NCI-H1092 treated with DMSO at 0.1 percent for 48 hours (cell line): ENCODE measurements at places on chromosomes 12 and 14.
A peak's percentile ranks its signal among the peaks of the same experiment; 100 is the strongest.

DNA sequence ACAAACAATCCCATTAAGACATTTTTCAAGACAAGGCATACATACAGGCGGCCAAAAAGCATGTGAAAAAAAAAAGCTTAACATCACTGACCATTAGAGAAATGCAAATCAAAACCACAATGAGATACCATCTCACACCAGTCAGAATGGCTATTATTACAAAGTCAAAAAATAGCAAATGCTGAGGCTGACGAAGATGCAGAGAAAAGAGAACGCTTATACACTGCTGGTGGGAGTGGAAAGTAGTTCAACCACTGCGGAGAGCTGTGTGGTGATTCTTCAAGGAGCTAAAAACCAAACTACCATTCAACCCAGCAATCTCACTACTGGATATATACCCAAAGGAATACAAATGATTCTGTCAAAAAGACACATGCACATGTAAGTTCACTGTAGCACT lies 216.7 kb downstream of the FOXG1 start:
- no peak for DNase-seq

DNA sequence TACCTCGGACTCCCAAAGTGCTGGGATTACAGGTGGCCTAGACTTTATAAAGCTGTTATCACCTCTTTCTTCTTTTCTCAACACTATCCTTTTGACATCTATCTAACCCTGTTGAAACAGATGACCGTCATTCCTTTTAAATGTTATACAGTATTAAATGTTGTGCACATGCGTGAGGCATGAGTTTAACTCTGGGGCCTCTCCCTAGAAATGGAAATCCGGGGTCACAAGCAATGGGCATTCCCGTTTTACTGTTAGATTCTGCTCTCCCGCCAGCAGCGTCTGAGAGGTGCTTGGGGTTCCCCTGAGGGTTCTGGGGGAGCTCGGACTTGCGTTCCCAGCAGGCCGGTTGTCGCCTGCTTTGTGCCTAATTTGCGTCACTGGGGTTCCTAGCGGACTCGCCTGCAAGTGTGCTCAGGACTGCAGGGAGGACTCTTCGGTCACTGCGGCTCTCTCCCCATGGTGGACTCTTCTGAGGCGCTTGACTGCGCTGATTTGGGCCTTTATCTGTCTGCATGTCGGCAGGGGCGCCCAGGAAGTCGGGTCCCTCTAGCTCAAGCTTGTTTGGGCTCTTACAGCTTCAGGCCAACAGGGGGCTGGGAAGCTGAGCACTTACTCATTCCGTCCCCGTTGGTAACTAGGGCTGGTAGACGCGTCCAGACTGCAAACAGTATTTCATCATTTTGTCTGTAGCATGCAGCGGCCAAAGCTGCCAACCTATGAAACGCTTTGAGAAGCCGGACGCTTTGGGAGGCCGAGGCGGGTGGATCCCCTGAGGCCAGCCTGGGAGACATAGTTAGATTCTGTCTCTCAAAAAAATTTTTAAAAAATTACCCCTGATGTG lies 1.2 kb upstream of the RAN start:
- DNase-seq = peak; percentile 51

- DNase-seq = no peak
Measured at GRCh38 chr12:110249716-110250225, 31.3 kb upstream of the ATP2A2 start.

DNA sequence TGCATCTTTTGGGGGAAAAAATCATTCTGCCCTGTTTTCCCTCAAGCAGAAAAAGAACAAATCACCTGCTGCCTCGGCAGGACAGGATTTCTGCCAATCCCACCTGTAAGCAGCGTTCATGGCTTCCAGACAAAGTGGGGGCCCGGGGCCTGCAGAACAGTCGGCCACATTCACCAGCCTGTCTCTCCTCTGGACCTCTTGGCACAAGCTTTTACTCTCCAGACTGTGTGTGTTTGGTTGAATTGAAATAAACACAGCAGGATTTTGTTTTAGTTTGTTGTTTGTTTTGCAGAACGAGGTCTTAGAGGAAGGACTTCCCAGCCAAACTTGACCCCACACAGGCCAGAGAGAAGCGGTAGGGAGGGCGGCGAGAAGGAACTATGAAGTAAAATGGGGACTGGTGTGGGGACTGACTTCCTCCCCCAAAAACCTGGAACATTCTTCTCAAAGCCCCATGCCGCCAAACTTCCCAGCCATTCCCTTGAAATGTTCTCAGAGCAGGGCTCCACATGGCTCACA lies 41.7 kb upstream of the FOS start:
- no peak for DNase-seq

- no peak for DNase-seq
Measured at GRCh38 chr12:124713041-124713435, 145.6 kb upstream of the NCOR2 start.

GRCh38 chr14:65222440-65222858 lies 120.1 kb upstream of the MAX start:
- DNase-seq = peak; percentile 61

DNA sequence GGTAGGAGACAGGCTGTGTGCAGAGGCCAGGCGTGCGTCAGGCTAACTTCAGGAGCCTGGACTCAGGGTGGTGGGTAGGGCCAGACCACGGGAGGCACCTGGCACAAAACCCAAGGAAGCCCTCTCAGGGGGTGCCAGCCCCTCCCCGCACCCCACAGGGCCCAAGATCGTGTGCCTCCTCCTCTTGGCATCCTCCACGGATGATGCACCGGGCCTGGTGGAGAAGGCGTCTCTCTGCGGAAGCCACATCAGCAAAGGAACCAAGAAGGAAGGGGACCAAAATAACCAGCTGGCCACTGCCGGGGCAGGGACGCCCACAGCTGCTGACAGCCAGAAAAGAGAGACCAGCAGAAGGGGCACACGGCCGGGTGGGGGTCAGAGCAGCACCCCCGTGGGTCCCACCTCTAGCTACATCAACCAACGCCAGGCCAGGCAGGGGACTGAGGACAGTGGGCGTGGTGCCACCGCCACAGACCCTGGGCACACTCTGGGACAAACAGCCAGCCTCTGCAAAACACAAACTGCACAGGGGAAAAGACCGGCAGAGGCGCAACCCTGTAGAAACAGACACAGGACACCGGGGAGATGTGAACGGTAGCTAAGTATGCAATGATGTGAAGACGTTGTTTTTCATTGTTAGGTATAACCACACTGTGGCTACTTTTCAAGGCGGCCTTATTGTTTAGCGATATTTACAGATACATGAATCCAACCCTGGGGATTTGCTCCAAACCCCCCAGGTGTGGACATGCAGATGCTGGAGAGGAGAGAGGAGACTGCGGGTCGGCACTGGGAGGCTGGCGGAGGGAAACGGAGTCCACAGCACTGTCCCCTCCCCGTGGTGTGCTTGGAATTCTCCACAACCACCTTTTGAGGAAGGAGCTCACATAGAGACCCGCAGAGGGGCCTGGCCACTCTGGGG lies 26.1 kb upstream of the C14orf180 start:
- no peak for DNase-seq

- no peak for DNase-seq
Measured at GRCh38 chr12:88693837-88694445, 113.7 kb upstream of the KITLG start.

- no peak for DNase-seq
Measured at GRCh38 chr14:95134304-95134933, 22.9 kb downstream of the DICER1 start.

DNA sequence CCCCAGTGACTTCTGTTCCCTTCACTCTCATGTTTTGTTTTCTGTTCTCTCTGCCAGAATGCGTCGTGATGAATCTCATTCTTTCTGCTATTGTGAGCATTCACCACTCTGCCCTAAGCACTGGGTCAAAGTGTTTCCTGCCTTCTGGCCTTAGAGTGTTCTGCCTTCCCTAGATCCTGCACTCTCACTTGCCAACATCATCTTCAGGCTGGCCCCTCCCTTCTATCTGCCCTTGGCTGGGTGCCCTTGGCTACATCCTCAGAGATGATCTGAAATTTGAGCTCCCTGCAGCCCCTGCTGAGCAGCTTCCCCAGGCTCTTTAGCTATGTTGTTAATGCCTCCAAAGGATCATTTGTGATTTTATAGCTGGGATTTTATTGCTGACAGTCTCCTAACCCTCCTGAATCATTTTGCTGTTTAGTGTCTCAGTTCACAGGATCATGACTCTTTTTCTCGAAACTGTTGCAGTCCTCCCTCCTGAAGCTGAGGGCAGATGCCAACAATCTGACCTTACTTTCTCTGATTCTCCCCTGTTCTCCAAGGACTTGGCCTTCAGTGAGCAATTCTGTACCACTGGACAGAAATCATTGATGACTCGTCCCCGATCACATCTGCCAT lies 4.5 kb downstream of the DHRS2 start:
- peak; percentile 86 for DNase-seq

- no peak for DNase-seq
Measured at GRCh38 chr14:105909046-105909827, 382.9 kb downstream of the TMEM121 start.

- peak; percentile 91 for DNase-seq
Measured at GRCh38 chr12:113097716-113098440, 37.7 kb downstream of the RASAL1 start.
